Stimulated activated CD4-positive, alpha-beta T cell treated with anti-CD3 and anti-CD28 coated beads, Interleukin-2, amount 100 ng/mL, for 4 hours (primary cell): ENCODE measurements at places on chromosomes 6 and 20.

- no peak for DNase-seq
Observed at GRCh38 chr6:146594495-146594894, 4.3 kb upstream of the ADGB start.

DNA sequence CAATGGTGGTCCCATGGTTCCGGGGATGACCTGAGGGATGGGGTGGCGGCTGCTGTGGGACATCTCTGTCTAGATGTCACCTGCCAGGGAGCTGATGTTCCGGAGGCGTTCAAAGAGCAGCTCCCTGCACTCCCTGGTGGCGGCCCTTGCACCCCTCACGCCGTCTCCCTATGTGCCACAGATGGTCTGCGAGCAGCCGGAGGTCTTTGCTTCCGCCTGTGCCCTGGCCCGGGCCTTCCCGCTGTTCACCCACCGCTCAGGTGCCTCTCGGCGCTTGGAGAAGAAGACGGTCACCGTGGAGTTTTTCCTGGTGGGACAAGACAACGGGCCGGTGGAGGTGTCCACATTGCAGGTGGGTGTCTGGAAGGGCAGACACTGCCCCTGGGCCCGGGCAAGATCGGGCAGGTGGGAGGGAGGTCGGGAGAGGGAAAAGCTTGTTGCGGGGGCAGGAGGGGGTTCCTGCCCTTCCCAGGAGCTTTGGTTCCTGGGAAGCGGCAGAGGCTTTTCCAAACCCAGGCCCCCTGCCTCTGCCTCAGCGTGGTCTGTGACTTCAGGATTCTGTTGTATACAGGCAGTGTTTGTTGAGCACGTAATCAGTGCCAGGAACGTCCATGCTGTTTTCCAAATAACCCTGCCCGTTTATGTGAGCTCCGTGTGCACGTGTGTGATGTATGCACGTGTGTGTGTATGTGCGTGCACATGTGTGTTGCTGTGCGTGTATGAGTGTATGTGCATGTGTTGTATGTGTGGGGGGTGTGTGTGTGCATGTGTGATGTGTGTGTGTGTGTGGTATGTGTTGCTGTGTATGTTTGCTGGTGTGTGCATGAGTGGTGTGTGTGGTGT is 1.9 kb downstream of the NPEPL1 start:
- DNase-seq: no peak

DNA sequence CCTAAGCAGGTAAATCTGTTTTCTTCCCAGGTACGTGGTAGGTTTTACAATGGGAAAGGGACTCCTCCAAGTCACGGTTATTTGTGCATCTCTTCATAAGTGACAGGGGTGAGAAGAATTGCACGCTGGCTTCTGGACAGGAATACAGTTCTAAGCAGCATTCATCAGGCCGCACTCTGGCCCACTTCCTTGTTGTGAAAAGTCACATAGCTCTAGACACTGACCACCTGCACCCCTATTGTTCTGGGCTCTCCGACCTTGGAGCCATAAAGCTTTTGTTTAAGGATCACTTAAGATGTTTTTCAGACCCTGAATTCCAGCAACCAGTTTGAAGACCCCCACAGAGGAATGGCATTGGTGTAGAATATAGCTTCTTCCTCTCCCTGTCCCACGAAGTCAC is 31.4 kb downstream of the RAMACL start:
- no peak for DNase-seq

GRCh38 chr20:60372275-60372674 is 414.1 kb downstream of the CDH26 start:
- no peak for DNase-seq

DNA sequence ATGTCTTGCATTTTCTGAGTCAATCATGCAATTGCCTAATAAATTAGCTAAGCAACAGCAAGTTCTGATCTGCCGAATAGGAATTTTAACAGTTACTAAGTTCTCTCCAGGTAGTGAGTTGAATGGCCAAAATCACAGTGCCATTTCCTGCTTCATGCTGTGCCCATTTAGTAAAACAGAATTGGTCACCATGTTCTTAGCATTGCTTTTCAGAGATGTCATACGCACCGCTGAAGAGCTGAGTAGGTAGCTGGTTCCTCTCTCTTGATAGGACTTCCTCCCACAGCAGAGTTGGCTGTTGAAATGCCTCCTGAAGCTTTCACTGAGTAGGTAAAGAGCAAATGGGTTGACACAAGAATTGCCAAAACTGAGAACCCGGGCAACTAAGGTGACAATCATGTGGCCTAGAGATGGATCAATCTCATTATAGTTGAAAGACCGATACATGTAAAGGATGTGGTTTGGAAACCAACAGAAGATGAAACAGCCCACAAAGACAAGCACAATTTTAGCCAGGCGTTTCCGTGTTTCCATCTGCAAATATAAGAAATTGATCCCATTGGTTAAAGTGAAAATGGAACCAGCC is 57.1 kb upstream of the GJE1 start:
- DNase-seq: no peak
